ENCODE measurements at places on chromosomes 3 and 15. TPM values are rescaled to one million over a fixed set of nuclear protein-coding genes. Genes with fewer than 3 reads are reported as not detected.

DNA sequence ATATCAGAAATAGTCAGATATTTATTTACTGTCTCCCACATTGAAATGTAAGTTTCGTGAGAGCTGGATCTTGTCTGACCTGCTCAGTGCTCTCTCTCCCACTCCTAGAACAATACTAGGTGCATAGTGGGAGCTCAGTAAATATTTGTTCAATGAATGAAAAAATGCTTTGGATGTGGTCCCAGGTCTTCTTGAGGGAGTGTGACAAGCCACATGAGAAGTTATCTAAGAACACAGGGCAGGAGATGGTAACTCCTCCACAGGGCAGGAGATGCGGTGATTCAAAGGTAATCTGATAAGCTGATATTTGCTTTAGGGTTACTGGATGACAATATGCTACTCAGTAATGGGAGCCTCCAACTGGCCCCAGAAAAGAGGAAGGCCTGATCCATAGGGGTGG, 25.8 kb upstream of the PLA2G4E start:
- no peak overlapping the region for H3K4me3 ChIP-seq
- H3K27ac ChIP-seq = no peak overlapping the region
- no peaks in the 10 kb centered on the region for H3K36me3 ChIP-seq

DNA sequence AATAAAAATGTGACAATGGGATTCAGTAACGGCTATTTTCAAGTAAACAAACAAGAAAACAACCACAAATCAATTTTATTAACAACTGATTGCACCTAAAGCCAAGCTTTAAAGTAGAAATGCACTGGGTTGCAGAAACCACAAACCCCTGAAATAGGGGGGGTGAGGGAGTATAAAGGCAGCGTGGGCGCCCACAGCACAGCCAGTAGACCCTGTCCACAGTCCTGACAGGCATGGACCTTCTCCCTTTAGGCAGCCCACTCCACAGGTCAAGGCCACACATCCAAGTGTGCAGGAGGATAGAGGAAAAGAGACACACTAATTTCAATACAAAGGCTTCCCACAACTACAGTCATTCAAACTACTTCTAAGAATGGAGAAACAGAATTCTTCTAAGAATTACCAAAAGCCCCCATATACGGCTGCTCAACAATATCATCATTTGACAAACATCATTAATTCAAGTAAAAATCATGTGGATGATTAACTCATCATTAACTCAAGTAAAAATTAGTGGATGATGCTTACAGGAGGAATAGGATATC, 48.7 kb downstream of the CHSY1 start:
- no peaks in the 10 kb centered on the region for H3K27me3 ChIP-seq
- H3K4me1 ChIP-seq = peaks cover 50% of the 10 kb centered on the region
- peaks cover 3% of the 10 kb centered on the region for H3K36me3 ChIP-seq
- no peak overlapping the region for H3K27ac ChIP-seq
- H3K4me3 ChIP-seq = no peak overlapping the region

The PP2D1 gene
- total RNA-seq = not detected

The CRBN gene
- total RNA-seq = 31.7 TPM

The CDAN1 gene
- 41.0 TPM for total RNA-seq

DNA sequence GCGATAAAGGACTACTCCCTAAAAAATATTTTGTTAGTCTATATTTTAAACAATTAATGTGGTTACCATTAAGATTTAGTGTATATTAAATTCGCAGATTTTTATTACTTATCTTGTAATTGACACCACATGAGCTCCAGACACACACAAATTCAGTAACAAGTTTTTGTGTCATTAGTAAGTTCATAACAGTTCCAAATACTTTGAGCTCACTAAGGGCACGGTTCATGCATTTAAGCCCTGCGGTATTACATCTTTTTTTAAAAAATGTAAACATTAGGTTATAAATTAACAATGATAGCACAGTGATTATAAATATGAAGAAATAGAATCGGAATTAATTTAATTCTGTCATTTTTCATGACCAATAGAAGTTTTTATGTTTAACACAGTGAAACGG, 317.3 kb downstream of the ZNF385D start:
- no peaks in the 10 kb centered on the region for H3K27me3 ChIP-seq
- H3K4me3 ChIP-seq = no peak overlapping the region

GRCh38 chr15:38883987-38884386, 319.4 kb upstream of the RASGRP1 start:
- H3K27ac ChIP-seq = no peak overlapping the region
- H3K36me3 ChIP-seq = no peaks in the 10 kb centered on the region
- H3K4me3 ChIP-seq = no peak overlapping the region
- no peaks in the 10 kb centered on the region for H3K27me3 ChIP-seq

- no peak overlapping the region for H3K27ac ChIP-seq
- peaks cover 18% of the 10 kb centered on the region for H3K4me1 ChIP-seq
- no peaks in the 10 kb centered on the region for H3K27me3 ChIP-seq
- peaks cover 3% of the 10 kb centered on the region for H3K36me3 ChIP-seq
- no peak for DNase-seq
Measured at GRCh38 chr3:157589211-157589610, 86.0 kb upstream of the VEPH1 start.

The FBXW12 gene
- total RNA-seq = 0.44 TPM
